Small intestine (tissue), 16 donors: ENCODE measurements at places on chromosomes 1 and 21. TPM values are rescaled to one million over a fixed set of nuclear protein-coding genes. Genes with fewer than 3 reads are reported as not detected.

The NR1I3 gene
- polyA plus RNA-seq = 4.9 TPM

The CFAP410 gene
- polyA plus RNA-seq = 35.9 TPM

The RGS8 gene
- 0.01 TPM for polyA plus RNA-seq

The KRTAP19-1 gene
- not detected for polyA plus RNA-seq

The SLC30A1 gene
- polyA plus RNA-seq = 107 TPM

The MSH4 gene
- polyA plus RNA-seq = not detected

The LCE1B gene
- polyA plus RNA-seq = not detected

The RPE65 gene
- not detected for polyA plus RNA-seq
